IPS DF 6.9 (cell line): ENCODE measurements at places on chromosomes 7 and 10.

GRCh38 chr10:15370856-15371701 is at the start of gene FAM171A1:
FAM171A1 (minus strand) TSS chr10:15371289; CDS start chr10:15371052, 237 bp downstream.
- no peak for DNase-seq

GRCh38 chr10:52677086-52677485 is 95.5 kb downstream of the MBL2 start:
- DNase-seq = no peak

- DNase-seq = no peak
Observed at GRCh38 chr7:141960687-141961422, 12.7 kb downstream of the TAS2R38 start.

DNA sequence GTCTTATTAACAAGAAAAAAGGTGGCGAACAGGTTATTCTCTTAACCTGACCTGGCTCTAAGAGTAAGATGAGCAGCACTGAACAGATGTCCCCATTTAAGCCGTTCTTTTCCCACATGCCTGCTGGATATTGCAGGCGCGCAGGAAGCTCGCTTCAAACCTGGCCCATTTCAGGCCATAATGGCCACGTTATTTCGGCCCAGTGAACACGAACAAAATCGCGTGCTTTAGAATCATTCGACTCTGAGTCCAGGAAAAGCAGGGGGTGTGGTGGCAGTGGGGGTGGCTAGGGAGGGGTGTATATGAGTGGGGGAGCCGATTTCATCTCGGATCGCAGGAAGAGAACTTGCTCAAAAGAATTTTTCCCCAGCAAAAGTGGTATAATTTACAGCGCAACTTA is 6.6 kb upstream of the SP8 start:
- DNase-seq = no peak

DNA sequence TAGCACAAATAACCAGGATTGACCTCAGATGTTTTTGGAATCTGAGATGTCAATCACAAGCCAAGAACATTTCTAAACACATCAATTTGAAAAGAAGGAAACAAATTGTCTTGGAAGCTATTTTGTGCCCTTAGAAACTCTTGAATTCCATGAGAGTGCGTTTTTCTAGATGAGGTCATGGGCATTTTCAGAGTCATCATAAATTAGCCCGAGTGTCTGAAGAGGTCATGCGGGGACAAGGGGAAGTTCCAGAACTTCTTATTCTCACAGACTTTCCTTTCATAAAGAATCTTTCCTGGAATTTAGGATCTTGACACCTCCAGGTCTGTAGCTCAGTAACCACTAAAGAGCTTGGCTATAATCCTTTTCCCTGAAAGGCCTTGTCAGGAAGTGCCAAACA is 28.2 kb downstream of the IL2RA start:
- DNase-seq = no peak

DNA sequence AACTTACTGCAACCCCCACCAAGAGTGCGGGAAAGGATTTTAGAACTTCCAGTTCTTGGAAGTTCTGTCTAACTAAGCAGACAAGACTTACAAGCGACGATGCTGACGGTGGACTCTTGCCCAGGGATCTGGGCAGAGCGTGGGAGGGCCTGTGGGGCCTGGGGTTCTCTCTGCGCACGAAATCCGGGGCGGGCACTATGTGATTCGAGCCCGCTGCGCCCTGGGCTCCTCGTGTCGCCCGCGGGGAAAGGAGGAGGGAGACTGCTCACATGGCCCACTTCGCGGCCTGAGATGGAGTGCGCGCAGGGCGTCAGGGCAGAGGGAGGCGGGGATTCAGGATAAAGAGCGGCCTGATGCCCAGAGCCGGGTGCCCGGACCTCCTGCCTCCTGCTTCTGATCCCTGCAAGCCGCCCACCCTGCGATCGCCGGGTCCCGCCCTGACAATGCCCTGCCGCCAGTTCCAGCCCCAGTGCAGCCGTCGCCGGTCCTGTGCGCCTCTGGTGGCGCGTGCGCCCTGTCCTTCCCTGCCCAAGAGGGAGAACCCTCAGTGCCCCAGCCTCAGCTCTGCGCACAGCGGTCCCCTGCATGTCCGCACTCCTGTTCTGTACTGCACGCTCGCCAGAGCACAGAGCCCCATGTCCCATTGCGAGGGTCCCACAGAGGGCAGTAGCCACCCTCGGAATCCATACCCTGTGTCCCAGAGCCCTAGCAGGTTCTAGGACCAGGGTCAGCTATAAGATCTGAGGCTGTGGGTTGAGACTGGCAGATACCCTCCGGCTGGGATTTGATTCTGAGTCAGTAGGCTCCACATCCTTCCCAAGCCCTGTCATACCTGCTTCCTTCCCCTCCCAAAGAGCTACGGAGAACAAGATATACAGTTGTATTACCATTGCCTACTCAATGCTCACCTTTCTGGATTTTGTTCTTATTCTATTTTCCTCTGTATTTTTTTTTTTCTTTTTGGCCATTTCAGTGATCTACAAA is 99.4 kb upstream of the TMEM106B start:
- DNase-seq = no peak

GRCh38 chr7:33193308-33193864 is 64.0 kb downstream of the BBS9 start:
- DNase-seq = no peak

- DNase-seq = no peak
Observed at GRCh38 chr10:90321132-90321816, 536.6 kb downstream of the HTR7 start.

DNA sequence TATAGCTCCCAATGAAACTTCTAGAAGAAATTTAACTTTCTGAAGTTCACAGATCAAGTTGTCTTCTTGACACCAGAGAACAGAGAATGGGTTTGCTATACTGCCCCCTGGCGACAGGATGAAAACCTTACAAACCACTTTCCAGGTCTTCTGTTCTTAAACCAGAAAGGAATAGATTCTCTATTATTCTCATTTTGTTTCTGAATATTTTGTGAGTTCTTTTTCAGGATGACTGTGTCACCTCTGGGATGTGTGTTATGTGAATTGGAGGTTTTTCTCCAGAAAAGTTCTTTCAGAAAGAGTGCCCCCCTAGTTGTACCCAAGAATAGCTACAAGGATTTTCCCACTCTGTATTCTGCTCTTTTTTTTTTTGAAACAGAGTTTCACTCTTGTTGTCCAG is 6.3 kb downstream of the IFT22 start:
- DNase-seq = no peak

- DNase-seq = no peak
Observed at GRCh38 chr7:27174874-27175625, 930 bp upstream of the HOXA10 start.

- no peak for DNase-seq
Observed at GRCh38 chr10:131183546-131184045, 127.9 kb downstream of the TCERG1L start.

DNA sequence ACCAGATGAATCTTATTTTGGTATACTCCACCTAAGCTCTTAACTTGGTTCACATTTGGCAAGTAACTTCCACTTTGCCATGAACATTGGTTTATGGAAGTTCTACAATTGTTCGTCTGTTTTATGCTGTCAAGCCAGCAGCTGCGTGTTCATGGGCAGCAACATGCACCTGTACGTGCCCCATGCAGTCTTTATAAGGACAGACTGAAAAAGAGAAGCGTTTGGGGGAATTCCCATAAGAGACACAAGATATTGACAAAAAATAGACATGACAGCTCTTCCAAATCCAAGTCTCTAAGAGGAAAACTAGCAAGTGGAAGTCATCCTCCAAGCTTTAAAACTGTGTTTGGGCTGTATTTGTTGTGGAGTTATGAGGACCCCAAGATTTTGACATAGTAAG is 151.6 kb downstream of the SLC16A9 start:
- no peak for DNase-seq
